ENCODE measurements at places on chromosomes 11 and 22. TPM values are rescaled to one million over a fixed set of nuclear protein-coding genes. Genes with fewer than 3 reads are reported as not detected.

- H3K36me3 ChIP-seq = no peaks in the 10 kb centered on the region
- H3K27ac ChIP-seq = no peak overlapping the region
- DNase-seq = peak; percentile 2
These were observed 69.2 kb downstream of the GALNT18 start for GRCh38 chr11:11552529-11553087.

- no peak overlapping the region for H3K4me3 ChIP-seq
- no peak for DNase-seq
- H3K27ac ChIP-seq = no peak overlapping the region
- H3K36me3 ChIP-seq = peaks cover 59% of the 10 kb centered on the region
- no peaks in the 10 kb centered on the region for H3K27me3 ChIP-seq
These were observed 5.0 kb downstream of the INCENP start for GRCh38 chr11:62128835-62129234.

DNA sequence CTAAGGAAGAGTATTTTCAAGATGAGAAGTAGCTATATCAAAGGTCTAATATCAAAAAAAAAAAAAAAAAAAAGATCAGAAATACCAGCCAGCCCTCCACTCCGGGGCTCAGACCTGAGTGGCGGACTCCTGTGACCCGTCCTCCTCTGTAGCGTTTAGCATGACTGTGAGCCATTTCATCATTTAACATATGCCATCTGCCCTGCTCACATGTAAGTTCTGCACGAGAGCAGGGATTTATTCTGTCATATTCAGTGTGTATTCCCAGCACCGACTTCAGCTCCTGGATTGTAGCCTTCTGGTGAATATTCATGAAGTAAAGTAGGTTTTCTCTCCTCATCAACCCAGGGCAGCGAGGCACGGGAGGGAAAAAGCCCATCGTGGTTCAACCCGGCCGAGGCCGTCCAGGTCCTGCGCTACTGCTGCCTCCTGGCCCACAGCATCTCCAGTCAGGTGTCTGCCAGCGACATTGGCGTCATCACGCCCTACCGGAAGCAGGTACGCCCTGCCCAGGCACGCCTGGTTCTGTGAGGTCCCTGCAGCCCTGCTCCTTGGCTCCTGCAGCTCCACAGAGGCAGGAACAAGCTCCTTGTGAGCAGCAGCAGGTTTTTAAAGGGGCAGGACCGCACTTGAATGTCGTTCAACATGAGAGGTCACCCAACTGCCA lies 12.7 kb upstream of the PANX2 start:
- H3K27ac ChIP-seq = no peak overlapping the region
- H3K4me1 ChIP-seq = no peaks in the 10 kb centered on the region
- no peaks in the 10 kb centered on the region for H3K27me3 ChIP-seq
- DNase-seq = no peak
- H3K36me3 ChIP-seq = no peaks in the 10 kb centered on the region

GRCh38 chr11:27489092-27489491 lies 16.5 kb upstream of the LGR4 start:
- no peaks in the 10 kb centered on the region for H3K27me3 ChIP-seq
- no peak for DNase-seq
- H3K4me1 ChIP-seq = no peaks in the 10 kb centered on the region
- H3K27ac ChIP-seq = no peak overlapping the region
- peaks cover 13% of the 10 kb centered on the region for H3K36me3 ChIP-seq
- H3K4me3 ChIP-seq = no peak overlapping the region

GRCh38 chr11:8533332-8533731 lies 60.7 kb downstream of the STK33 start:
- peaks cover 70% of the 10 kb centered on the region for H3K27me3 ChIP-seq
- H3K36me3 ChIP-seq = no peaks in the 10 kb centered on the region
- no peak overlapping the region for H3K4me3 ChIP-seq
- no peak for DNase-seq
- H3K4me1 ChIP-seq = no peaks in the 10 kb centered on the region

GRCh38 chr11:83284501-83285150 lies 1.5 kb downstream of the CCDC90B start:
- no peak for DNase-seq
- peaks cover 33% of the 10 kb centered on the region for H3K4me1 ChIP-seq
- no peaks in the 10 kb centered on the region for H3K27me3 ChIP-seq
- peaks cover 4% of the 10 kb centered on the region for H3K36me3 ChIP-seq
- no peak overlapping the region for H3K27ac ChIP-seq

Gene BBOX1
- total RNA-seq = not detected

Gene OTOG
- total RNA-seq = not detected

Gene A4GALT
- total RNA-seq = 0.63 TPM

Gene ACCS
- total RNA-seq = 3.8 TPM
